Eye (tissue), 1 donor: ENCODE measurements at places on chromosomes 4 and X.

DNA sequence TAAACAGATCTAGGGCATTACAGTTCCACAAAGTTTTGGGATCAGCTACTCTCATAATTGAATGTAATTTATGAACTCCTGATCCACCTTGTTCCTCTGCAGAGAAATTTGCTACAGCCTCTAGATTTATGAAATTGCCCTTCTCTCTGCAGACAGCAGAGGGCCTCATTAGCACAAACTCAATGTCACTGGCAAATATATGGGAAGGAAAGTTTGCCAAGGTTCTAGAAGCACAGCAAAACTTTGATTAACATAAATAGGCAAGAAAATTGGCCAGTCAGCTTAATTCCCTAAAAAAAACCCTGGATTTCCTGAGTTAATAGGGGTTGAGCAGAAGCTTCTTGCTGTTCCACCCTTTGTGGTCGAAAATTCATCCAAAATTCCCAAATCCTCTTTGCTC, 31.5 kb downstream of the PRPS1 start:
- DNase-seq: peak; percentile 66

- no peak for DNase-seq
Observed at GRCh38 chr4:177987896-177988295, 545.7 kb upstream of the AGA start.

- DNase-seq: no peak
Observed at GRCh38 chr4:123471655-123472369, 75.2 kb downstream of the SPRY1 start.

- DNase-seq: no peak
Observed at GRCh38 chrX:31633349-31633748, 561.5 kb upstream of the FTHL17 start.

DNA sequence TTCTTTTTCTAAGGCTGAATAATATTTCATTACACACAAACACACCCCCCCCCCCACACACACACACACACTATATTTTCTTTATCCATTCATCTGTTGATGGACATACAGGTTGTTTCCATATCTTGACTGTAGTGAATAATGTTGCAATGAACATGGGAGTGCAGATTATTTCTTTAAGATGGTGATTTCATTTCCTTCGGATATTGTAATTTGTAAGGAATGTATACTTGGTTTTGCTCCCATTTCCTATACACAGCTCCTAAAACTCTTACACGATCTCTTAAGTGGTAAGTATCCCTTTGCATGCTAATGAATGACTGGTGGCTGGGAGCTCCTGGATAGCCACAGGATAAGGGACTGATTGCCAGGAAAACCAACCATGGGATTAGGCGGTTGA, 14.7 kb upstream of the RBMXL3 start:
- DNase-seq: no peak

DNA sequence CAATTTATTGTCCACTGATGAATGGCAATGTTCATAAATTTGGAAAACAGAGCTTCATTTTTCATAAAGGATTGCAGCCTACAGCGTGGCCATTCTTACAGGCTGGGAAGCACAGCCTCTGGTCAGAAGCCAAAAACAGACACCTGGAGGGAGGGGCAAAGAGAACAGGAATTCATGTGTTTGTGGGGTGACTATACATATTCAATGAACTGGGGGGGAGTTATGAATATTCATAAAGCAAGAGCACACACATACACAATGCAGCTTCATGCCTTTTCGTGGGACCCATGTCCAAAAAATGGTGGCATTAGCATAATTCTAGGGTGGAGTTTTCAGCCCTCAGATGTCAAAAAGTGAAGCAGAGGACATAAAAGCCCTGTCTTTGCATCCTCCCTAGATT, 173.3 kb downstream of the VEGFC start:
- DNase-seq: no peak

DNA sequence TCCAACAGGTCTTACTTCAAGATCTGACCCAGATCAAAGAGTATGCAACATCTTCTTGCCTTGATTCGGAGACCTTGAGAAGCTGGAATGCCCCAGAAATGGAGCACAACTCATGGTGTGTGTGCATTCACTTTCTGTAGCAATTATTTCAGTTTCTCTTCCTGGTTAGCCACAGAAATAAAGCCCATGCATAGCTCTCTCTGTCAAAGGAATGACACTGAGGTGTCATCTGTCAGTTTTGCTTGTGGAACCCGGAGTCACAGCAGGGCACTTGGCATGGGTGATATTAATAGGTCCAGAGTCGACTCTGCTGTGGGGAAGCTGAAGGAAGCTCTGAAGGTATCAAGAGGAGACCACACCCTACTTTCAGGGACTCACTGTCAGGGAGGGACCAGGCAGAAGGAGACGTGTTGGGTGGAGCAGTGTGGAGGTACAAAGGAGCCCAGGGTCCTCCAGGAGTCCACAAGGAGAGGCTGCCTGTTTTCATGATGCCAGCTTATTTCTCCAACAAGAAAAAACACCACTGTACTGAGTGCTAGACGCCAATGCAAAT, 10.7 kb downstream of the CLNK start:
- DNase-seq: no peak

GRCh38 chrX:136353526-136354093, 52.8 kb downstream of the ADGRG4 start:
- DNase-seq: no peak

DNA sequence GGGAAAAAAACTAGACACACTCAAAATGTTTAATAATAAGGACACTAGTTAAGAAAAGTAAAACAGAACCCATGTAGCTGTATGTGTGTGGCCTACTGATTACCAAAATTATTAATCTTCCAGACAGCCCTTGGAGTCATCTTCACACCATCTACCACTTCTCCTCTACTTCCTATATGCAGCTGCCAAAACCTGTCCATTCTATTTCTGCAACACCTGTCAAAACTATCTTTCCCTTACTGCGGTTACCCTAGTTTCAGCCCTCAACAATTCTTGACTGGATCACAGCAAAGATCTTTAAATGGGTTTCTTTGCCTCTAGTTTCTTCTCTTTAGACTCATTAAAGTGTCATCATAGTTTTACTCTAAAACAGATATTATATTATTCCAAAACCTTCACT, 72.6 kb downstream of the GPR82 start:
- no peak for DNase-seq

GRCh38 chrX:75746891-75747639, 38.0 kb downstream of the MAGEE2 start:
- peak; percentile 72 for DNase-seq

DNA sequence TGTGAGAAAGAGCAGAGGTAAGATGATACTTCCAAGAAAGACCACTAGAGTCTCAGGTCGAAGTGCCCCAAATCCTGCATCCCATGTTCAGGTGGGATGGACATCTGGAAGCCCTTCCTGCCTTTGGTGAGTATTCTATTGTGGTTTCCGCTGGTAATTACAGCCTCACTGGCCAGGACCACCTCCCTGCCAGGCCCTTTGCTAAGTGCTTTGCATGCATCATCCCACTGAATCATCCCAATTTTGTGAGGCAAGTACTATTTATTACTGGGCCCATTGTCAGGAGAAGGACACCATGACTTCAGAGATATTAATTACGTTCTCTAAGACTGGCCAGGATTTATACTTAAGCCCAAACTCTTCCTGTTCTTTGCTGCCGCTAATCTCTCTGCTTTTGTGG, 10.7 kb upstream of the PASD1 start:
- DNase-seq: no peak

- DNase-seq: no peak
Observed at GRCh38 chrX:87571964-87572363, 54.4 kb downstream of the KLHL4 start.

DNA sequence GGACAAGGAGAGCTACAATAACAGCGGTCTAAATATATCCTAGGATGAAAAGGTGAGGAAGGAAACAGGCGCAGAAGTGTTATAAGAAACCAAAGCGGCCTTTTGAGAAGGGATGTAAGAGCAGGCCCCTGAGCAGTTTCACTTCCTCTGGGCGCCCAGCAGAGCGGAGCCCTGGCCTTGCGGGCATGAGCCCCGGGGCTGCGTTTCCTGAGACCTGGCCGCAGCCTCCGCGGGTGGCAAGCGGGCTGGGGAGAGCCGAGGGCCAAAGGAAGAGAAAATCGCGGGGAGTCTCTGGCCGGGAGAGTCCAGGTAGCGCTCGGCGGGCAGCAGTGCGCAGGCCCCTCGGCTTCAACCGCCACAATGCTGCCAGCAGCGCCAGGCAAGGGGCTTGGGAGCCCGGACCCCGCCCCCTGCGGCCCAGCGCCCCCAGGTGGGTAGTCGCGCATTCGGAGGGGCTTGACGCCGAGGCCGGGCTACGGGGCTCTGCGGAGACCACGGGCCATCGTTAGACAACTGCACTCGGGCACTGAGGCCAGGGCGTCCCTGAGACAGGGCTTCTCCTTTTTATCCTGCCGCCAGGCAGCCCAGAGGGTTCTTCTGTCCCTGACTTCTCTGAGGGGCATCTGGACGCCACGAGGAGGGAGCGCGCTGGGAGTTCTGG, at the start of gene BANK1:
Gene BANK1 (plus strand): TSS at position 210 of the 661 bp plus-strand sequence. CDS start 151 bp downstream, at position 361.
- DNase-seq: peak; percentile 79

DNA sequence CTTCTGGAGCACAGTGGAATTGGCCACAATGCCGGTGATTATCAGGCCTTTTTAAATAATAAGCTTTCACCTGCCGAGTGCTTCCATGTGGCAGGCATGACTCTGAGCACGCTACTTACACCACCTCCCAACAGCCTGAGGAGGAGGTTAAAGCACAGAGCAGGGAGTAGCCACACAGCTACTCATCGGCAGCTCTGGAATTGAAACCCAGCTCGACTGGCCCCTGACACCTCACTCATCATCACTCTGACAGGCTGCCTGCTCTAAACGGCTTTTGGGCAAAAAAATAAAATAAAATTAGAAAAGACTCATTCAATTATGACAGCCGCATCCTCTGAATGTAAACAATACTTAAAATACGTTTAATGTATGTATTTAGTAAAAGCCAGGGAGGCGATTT, 326.4 kb upstream of the NOCT start:
- DNase-seq: no peak

GRCh38 chr4:68995292-68995691, 43.7 kb upstream of the UGT2A3 start:
- DNase-seq: no peak

DNA sequence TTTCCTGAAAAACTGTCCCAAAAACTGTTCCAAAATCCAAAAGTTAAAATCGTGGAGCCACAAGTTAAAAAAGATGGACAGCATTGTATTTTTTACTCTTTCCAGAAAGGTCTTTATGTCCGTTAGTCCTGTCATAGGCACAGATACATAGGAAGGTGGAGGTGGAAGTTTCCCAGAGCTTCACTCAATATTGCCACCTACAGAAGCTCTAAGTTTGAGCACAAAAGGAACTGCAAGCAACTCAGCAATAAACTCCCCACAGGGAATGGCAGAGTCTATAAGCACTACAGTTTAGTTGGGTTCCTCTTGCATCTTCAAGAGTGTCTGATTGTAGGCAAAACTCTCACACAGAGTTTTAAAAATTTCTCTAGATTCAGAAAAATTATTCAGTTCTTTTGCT, 22.0 kb upstream of the UGT2B4 start:
- no peak for DNase-seq

DNA sequence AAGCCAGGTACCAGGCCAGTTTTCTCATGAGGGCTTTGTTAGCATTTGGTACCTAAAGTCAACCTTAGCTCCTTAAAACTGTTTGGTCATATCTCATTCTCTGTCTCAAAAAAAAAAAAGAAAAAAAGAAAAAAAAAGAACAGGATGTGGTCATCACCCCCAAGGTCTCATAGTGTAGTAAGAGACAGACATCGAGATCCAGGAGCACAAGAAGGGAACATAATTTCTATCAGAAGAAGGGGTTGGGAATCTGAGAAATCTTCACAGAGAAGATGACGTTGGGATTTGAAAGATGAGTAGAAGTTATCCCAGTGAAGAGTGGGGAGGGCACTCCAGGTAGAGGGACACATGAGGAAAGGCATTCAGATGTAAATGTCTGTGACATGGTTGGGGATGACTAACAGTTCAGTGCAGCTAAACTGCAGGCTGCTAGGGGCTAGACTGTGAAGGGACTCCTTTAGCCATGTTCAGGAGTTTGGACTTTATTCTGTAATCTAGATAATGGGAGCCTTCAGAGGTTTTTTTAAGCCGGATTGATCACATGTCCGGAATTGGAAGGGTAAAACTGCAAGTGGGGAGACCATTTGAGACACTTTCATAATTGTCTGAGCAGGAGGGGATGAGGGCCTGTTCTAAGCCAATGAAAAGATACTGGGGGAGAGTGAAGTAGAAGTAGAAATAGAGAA, 26.9 kb upstream of the GJB1 start:
- DNase-seq: no peak

DNA sequence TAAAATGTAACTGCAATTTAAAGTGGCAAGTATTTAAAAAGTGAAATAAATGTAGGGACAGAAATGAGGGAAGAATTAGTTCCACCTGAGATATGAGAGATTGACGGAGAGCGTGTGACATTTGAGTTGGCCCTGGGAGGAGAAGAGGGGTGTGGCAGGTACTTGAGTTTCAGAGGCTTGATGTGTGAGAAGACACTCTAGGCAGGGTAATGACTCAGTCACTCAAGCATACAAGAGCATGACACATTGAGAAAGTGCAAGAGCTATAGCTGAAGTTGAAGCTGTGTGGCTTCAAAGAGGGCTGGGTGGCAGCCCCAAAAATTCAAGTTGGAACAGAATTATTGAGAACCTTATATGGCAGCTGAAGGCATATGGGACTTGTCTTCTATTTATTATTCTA, 420.5 kb downstream of the SLITRK2 start:
- DNase-seq: no peak

DNA sequence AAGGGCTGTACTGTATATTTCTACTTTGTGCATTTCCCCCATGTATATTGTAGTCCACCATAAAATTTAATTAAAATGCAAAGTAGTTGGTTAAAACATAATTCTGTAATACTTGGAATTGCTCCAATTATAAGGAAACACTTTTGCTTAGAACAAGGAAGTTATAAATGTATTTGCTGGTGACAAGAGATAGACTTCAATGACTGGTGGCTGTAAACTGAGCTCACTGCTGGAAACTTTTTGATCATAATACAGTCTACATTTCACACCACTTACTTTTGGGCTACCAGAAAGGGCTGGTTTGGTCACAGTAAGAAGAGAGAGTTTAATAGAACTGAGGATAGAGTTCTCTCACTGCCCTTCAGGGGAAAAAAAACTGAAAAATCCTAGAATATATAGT, 32.7 kb downstream of the DCAF8L2 start:
- no peak for DNase-seq

GRCh38 chr4:176436293-176436973, 116.7 kb downstream of the SPCS3 start:
- no peak for DNase-seq

GRCh38 chr4:114980932-114981708, 132.3 kb downstream of the NDST4 start:
- DNase-seq: no peak

DNA sequence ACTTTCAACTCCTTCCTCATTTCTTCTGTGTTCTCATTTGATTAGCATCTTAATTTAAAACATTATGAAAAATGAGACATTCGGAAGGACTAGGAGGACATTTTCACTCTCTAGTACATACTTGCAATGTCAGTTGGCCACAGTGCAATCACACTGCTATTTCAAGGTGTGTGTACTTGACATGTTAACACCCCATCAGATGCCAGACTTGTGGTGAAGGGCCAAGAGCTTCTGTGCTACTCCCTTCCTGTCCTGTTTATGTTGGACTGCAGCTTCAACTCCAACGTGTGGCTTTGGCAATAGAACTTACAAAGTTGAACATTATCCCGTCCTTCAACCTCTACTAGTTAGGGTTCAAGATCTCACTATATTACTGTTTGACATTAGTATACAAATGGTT, 221.0 kb downstream of the PALLD start:
- DNase-seq: no peak
